ENCODE measurements at places on chromosomes 6 and 20.

- DNase-seq, result no peak
Observed at GRCh38 chr20:57262301-57262700, 4.1 kb downstream of the BMP7 start.

DNA sequence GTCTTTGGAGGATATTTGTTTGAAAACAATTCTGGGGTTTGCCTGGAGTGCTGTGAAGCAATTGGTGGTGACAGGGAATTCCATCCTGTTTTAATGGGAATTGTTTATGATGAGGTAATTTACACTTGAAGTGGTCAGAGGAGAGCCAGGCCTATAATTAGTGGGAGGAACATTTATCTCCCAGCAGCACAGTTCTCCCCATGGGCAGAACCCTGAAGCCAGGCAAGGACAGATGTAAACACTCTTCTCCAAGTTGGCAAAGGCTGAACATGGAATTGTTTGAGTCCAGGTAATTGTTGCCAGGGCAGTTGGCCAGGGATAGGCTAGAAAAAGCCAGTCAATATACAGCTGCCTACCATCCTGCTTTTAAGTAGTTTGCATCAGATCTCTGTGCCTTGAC, 789.7 kb downstream of the FRK start:
- DNase-seq, result no peak

DNA sequence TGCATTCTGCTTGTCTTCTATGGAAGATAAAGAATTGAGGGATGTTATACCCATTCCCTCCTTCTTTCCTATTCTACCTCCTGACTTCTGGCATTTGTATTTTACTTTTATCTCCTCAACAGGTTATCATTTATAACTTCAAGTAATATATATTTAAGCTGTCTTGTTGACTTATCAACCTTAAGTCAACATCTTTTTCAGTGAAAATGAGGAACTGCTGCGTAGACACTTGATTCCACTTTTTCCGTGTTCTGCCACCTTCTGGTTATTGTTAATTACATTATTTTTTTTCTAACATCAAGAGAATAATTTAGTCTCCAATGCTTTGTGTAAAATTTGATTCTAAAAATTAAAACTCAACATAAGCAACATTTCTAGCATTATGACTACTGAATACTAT, 107.5 kb downstream of the PRKN start:
- DNase-seq, result no peak

DNA sequence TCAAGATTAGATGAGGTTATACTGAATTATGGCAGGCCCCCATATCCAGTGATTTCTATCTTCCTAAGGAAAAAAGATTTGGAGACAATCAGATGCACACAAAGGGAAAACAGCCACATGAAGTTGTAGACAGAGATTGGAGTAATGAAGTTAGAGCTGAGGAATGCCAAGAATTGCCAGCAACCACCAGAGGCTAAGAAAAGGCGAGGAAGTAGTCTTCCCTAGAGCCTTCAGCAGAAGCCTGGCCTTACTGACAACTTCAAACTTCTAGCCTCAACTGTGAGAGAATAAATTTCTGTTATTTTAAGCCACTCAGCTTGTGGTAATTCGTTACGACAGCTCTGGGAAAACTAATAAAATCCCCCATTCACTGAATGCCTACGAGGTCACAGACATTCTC, 473.9 kb downstream of the COL12A1 start:
- DNase-seq, result no peak

DNA sequence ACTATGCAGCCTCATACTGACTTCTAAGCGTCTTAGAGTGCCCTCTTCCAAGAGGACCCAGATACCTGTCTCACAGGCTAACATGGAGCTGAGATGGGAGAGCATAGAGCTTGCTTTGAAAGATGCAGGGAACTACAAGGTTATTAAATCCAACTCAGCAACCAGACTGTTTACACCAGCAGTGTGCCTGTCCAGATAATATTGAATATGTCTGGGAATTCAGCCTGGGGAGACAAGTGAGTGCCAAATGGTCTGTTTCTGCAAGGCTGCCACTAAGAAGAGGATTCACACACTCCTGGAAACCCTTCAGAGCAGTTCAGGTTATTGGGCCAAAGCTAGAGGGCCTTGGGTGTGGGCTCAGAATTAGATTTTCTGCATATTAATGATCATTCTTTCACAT, 547.8 kb downstream of the PTPRT start:
- no peak for DNase-seq

GRCh38 chr20:50580016-50580747, 70.0 kb downstream of the PTPN1 start:
- DNase-seq, result peak; percentile 6

GRCh38 chr6:162099685-162100084, 627.9 kb downstream of the PRKN start:
- no peak for DNase-seq

DNA sequence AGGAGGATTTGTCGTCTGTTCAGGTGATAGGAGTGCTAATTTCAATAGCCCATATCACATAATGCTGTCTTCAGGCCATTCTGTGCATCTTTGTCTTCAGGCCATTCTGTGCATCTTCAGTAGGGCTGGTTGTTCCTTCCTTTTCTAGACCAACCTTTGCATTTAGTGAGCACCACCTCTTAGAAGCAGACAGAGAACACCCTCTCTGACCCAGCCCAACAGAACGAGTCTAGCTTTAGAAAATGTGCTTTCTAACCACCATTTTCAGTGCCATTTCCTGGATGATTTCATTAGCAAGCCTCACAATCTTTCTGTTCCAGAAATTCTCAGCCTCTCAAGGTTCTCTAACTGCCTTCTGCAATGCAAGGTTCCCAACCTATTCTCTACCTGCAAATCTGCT, 215.3 kb upstream of the KCNQ5 start:
- DNase-seq, result no peak

DNA sequence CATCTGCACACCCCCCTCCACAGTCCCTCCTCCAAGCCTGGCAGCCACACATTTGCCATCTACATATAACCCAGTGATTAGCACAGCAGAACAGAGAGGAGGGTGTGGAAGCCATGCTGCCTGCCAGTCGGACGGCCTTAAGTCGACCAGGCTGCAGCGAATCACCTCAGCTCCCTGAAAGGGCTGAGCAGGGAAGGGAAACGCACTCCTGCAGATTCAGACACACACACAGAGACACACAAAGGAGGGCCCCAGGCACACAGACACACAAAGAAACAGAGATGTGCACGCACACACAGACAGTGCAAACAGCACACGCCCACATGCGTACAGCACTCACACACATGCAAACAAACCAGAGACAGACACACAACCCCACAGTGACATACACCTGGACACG, 11.2 kb upstream of the SIRPA start:
- DNase-seq, result no peak

- DNase-seq, result no peak
Observed at GRCh38 chr6:142531727-142532126, 229.9 kb downstream of the ADGRG6 start.

- no peak for DNase-seq
Observed at GRCh38 chr20:17806739-17807441, 107.1 kb downstream of the BANF2 start.

- DNase-seq, result no peak
Observed at GRCh38 chr6:149458196-149458595, 26.6 kb downstream of the ZC3H12D start.

- DNase-seq, result no peak
Observed at GRCh38 chr20:60341062-60341461, 382.8 kb downstream of the CDH26 start.

GRCh38 chr20:48621376-48622078, 206.3 kb downstream of the PREX1 start:
- DNase-seq, result no peak

DNA sequence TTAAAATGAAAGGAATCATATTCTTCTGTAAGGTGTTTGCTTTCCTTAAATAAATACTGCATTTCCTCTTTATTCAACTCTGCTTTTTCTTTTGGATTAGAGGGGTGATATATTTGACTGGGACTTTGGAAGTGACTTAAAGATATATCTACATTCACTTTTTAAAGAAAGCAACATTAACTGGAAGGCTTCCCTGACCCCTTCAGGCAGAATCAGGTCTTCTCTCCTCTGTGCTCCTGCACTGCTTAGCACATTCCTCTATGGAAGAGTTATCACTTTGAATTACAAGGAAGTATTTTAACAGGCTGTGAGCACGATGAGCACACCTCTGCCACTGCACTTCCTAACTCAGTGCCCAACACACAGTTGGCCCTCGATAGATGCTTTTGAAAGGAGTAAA, 59.2 kb upstream of the POU3F2 start:
- no peak for DNase-seq

DNA sequence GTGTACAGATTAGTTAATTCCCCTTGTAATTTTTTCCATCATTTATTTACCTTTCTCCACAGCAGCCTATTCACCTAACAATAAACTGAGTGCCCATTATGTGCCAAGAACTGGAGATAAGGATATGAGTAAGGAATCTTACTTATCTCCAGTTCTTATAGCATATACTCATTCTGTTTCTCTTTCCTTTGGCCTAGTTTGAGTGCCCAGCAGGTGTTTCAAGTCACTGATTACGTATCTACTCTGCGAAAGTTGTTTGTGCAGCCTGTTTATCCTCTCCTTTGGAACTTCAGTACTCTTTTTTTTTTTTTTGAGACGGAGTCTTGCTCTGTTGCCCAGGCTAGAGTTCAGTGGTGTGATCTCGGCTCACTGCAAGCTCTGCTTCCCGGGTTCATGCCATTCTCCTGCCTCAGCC, 17.3 kb upstream of the POU5F1 start:
- no peak for DNase-seq

DNA sequence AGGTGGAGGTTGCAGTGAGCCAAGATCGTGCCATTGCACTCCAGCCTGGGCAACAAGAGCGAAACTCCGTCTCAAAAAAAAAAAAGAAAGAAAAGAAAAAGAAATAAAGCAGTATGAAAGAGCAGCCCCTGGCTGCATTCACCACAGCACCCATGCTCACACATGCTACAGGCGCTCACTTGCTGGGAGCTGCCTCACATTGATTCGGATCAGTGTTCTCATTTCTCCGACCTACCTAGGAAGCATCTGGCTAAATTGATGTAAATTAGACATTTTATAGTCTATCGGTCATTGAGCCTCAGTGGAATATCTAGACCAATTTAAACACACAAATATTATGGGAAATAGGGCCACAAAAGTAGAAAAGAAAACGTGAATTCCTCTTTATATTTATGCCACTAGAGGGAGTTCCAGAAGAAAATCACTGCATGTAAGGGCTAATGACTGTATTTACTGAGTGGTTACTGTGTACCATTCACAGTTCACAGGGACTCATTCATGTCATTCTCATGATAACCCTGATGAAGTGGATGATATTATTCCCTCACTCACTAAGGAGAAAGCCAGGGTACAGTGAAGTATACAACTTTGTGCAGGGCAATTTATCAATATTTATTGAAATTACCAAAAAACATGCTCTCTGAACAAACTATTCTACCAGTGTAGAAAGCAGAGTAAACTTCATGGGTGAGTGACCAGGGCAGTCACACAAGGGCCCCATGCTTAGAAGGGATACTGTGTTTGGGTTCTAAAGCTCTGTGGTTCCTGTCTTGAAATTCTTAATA, 5.3 kb upstream of the MOG start:
- no peak for DNase-seq

DNA sequence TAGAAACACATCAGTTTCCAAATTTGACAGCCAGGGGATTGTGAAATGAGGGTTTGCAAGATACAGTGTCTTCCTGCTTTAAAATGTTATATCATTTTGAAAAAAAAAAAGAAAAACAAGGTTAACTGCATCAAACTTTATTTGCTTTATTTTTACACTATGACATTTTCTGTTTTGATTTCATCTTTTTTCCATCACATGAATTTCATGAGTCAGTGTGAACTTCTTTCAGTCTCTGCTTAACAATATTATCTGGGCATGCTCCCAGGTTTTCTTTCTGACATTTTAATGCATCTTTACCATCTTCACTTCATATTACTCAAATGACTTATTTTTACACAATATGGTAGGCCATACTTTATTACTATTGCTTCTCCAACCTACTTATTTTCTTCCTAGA, 1.9 kb downstream of the NCOA7 start:
- no peak for DNase-seq

DNA sequence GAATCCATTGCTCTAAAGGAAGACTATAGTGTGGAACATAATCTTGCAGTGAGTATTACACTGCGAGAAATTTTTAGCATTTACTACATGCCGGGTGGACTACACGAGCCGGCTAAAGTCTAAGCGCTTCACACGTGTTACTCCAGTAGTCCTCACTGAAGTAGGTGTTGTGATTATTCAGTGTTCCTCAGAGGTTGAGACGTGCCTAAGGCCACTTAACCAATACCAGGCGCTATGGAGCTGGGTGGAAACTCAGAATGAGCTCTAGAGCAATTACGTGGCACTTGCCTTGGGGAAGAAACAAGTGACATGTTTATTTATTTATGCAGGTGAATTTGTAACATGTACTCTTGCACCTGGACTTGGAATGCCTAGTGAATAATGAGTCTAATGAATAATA, 46.4 kb downstream of the SASH1 start:
- DNase-seq, result no peak

DNA sequence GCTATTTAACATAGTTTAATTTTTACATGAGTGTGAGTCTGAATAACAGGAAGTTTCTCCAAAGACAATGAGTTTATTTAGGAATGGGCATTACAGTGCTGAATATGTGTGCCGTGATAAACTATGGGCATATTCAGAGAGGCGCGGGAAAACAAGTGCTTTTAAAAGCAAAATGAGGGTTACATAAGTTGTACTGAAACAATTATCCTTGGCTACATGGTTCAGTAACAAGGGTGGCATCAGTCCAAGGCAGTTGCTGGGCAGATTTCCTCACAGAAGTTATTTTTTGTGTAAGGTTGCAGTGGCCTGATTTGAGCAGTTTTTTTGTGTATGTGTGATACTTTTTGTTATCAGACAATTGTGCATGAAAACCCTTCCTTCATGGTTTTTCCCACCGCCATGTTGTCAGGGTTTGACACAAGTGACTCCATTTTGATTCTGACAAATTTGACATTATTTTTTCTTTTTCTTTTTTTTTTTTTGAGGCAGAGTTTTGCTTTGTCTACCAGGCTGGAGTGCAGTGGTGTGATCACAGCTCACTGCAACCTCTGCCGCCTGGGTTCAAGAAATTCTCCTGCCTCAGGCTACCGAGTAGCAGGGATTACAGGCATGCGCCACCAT, 22.3 kb upstream of the PXDC1 start:
- no peak for DNase-seq

DNA sequence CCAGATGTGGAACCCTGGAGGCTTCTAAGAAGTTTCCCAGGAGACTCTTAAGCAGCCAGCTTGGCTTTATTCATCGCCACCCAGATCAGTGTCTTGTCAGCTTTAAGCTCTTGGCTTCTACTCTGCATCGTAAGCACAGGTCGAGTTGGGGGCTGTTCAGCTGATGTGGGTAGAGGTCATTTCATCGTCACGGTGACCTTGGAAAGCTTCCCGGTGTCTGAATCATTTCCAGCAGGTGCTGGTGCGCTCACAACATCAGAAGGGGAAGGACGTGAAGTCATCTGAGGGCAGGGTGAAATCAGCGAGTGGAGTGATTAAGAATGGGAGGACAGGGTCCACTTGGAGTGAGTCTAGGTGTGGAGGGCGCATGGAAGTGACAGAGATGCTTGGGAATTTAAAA, 112.6 kb downstream of the SASH1 start:
- no peak for DNase-seq

- no peak for DNase-seq
Observed at GRCh38 chr20:11716239-11716944, 201.3 kb upstream of the BTBD3 start.
